ENCODE measurements at places on chromosomes 1 and 21.

GRCh38 chr1:174998569-174999215 is 1.1 kb upstream of the CACYBP start:
- peak; percentile 38 for DNase-seq

DNA sequence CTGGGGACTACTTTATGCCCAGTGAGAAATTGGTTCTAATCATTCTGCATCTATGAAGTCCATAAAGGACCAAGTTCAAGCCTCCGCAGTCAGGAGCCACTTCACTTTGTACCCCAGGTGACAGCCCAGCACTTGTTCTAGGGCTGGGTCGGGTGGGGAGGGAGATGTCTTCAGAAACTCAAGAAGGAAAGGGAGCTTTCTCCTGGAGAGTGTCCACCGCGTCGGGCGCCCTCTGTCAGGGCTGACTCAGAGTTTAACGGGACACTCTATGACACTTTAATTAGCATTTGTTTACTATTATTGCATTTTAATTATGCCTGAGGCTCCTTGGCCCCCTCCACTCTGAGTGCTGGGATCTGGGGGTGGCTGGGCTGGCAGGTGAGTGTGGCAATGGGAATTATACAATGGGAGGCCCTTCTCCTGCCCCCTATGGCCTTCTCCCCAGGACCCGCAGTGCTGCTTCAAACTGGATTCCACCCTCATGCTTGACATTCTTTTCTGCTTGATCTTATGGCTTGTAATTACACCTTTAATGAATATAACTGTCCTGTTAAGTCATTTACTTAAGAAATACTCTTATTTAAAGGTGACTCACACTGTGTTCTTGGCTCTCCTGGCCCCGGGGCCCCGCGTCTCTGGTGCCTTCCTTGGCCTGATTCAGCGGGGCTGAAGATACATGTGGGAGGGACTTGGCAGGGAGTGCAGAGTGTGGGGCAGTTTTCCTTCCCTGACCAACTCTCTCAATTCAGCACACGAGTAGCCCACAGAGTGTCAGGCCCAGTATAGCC is 136.6 kb downstream of the PLXNA2 start:
- no peak for DNase-seq

GRCh38 chr1:11308699-11309224 is 35.8 kb downstream of the UBIAD1 start:
- no peak for DNase-seq

DNA sequence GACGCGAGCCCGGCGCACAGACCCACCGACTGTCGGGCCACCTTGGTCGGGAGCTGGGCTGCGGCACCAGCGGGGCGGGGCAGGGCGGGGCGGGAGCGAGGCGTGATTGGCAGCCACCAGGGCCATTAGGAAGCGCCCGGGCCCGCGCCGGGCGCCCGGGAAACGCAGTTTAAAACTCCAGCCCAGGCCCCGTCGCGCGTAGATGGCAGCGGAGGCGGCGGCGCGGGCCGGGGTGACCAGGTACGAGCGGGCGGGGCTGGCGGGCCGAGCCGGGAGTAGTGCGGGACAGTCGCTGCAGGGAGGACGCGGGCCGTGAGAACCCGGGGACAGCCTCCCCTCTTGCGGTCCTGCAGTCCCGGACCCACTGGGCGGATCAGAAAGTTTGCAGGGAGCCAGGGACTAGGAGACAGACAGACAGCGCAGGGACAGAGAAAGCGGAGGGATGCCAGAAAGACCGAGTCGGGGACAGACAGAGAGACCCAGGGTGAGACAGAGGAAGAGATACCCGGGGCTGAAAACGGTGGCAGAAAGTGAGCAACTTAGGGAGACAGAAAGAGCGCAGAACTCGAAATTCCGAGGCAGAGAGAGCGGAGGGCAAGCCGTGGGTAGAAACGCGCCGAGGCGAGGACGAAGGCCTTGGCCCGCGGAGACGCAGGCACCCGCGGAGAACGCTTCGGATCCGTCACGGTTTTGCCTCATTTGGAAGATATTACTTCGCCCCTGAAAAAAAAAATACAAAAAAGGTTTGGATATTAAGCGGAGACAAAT is at the start of gene DMBX1:
Gene DMBX1, plus strand, starts transcription at position 199 of the 768 bp plus-strand sequence. CDS start 17,175 bp downstream, outside the sequence.
- DNase-seq = peak; percentile 50

- no peak for DNase-seq
Measured at GRCh38 chr1:232472485-232473041, 157.4 kb downstream of the SIPA1L2 start.

- no peak for DNase-seq
Measured at GRCh38 chr1:236035681-236036101, 29.2 kb downstream of the NID1 start.

GRCh38 chr1:11333631-11334030 is 60.6 kb downstream of the UBIAD1 start:
- DNase-seq = no peak

DNA sequence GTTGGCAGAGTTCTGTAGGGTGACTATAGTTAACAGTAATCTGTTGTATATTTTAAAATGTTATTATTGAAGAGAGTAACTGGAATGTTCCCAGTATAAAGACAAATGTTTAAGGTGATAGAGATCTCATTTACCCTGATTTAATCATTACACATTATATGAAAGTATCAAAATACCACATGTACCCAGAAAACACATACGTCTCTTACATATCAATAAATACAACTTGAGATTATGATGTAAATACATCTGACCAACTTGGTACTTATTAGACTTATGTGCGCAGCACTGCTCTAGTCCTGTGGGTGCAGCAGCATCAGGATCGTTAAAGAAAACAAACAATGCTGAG is 670 bp upstream of the PARK7 start:
- no peak for DNase-seq

DNA sequence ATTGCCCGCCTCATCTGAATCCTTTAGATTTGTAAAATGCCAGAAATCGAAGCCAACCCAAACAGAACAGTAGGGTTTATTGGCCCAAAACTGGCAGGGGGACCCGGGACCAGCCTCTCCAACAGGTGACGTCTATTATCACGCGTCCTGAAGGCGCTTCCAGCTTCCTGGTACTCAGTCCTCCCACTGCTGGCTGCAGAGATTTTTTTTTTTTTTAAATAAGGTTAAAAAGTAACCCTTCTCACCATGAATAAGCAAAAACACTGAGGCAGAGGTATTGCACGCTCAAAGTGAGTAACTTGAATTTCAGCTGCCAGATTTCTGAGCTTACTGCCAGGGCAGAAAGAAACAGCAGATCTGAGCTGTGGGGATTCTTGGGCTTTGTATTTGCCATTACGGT is 54.4 kb upstream of the GCLM start:
- DNase-seq = no peak

DNA sequence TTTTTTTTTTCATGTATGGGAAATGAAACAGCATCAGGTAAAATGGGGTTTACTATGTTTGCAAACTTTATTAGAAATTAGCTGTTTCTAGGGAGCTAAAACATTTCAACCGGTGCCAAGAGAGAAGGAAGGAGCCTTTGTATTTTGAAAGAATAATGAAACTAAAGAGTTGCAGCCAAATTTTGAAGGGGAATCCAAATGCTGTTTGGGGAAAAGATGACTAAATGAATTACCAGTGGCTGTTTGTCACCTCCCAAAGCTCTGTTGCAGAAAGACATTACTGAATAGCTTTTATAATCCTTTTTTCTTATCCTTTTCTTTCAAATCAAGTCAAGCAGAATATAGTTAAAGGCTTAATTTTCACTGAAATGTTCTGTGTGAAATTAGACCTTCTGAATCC is 591.3 kb upstream of the ADGRL2 start:
- no peak for DNase-seq

DNA sequence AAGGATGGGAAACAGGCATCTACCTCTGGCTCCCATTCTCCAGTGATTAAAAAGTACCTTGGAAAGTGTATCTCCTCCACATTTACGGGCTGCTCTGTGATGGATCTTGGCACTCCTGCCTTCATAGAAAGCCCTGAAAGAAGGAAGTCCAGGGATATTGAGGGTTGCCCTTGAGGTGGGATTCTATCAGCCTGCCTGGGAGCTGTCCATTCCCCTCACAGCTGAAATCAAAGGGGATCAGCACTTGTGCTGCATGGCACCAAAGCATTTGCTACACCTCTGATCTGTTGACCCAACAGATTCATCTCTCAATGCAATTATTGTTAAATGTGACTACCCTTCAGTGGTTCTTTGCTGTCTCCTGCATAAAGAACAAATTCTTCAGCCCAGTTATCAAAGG is 442.0 kb upstream of the RUNX1 start:
- DNase-seq = no peak

DNA sequence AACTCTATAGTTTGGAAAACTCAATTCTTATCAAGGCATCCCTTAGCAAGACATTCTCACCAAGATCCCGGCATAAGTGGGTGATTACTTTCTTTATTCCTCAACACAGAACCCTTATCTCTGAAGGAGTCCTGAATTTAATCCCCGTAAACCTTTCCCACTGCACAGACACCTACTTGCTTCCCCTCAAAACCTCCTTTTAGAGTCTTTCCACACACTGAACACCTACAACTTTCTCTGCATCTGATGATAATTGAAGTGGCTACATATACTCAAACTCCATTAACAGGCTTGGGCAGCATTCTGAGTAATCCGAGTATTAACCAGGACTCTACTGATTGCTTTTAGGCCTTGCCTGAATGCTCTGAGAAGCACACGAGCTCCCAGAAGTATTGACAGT is 23.5 kb downstream of the PALMD start:
- no peak for DNase-seq

DNA sequence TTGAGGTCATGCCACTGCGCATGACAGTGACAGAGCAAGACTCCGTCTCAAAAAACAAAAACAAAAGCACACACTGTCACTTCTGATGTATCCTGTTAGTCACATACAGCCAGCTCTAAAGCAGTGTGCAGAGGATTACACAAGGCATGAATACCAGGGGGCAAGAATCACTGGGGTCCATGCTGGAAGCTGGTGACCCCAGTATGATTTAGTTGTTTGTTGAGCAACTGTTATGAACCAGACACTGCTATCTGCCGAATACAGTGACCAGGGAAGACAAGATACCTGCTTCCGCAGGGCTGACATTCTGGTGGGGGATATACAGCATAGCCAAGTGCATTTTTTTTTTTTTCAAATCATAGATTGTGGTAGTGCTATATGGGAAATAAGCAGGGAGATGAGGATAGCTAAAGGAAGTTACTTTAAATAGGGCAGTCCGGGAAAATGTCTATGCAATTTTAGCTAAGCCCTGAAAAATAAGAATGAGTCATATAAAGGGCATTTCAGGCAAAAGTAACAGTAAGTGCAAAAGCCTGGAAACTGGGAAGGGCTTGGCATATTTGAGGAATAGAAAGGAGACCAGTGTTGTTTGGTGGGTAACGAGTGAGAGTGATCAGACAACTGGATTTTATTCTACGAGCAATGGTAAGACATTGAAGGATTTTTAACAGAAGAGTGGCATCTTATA is 69.7 kb downstream of the ADSS2 start:
- DNase-seq = no peak

DNA sequence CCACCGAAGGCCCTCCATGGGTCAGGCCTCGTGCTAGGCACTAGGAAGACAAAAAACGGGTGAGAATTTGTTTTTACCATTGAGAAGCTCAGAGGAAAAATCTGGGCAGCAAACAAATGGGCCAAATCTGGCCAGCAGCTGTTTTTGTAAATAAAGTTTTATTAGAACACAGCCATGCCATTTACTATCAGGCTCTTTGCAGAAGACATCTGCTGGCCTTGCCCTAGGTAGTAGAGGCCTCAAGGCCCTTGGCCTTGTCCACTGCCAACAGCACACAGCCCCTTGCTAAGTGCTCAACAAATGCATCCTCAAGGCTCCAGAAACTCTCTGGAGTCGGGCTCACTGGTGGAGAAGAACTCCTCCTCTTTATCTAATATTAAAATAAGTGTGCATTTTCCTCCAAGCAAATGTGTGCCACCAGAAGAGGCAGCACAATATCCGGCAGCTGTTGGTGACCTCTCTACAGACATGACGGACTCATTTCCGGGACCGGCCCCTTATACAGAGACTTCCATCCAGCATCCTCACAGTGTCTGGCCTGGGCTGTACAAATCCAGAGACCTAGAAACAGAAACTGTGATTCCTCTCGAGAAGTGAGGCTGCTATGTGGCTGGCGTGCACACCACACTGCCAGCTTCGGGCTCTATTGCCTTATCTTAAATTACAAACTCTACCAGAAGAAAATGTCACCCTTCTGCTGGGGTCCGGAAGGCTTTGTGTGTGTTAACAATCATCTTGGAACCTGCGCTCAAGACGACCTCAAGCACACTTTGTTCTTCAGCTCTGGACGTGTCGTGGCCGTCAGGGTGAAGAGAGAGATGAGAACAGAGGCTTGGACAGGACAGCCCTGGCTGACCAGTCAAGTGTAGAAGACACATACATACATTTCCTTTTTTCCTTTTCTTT is 203.9 kb downstream of the TOMM20 start:
- no peak for DNase-seq
